ENCODE measurements at places on chromosomes 2 and 18.

- no peak for DNase-seq
Observed at GRCh38 chr2:191298306-191298705, 53.1 kb downstream of the MYO1B start.

DNA sequence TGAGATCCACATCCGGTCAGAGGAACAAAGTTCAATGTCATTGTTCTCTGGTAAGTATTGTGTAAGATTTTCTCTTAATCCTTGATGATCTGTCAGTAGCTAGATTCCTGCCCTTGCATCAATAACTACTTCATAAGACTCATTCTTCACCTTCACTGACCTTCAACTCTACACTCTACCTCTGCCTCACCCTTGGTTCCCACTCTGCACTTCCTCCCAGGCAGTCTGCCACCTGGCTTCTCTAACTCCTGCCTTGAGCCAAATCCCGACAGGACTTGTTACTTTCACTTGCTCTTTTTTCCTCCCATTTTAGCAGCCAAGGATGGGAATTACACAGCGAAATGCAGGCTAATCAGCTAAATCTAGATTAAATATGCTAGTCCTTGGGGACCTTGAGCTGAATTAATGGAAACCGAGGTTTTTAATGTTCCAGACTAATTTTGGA, 190.7 kb downstream of the DLGAP1 start:
- DNase-seq, result no peak

- no peak for DNase-seq
Observed at GRCh38 chr2:232890896-232891601, 21.0 kb downstream of the SNORC start.

DNA sequence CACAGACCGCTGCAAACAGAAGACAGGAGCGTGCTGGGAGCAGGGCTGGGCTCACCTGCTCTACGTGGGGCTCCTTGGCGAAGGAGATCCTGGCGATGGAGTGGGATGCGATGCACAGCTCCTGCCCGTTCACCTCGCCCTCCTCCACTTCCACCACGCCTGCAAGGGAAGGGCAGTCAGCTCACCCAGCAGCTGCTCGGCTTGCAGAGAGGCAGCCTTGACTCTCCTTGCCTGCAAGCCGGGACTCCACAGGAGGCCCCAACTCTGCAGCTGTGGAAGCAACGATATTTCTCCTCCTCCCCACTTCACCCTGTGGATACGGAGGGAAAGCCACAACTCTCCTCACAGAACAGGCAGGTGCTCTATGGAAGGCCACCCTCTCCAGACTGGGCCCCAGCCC, 35.1 kb downstream of the THAP4 start:
- DNase-seq, result no peak

- DNase-seq, result no peak
Observed at GRCh38 chr2:42493468-42494354, at the start of gene KCNG3. Gene KCNG3 (minus strand): TSS chr2:42493982. CDS start chr2:42493501, 481 bp downstream.

- DNase-seq, result no peak
Observed at GRCh38 chr18:54206447-54206846, 18.0 kb downstream of the MBD2 start.

DNA sequence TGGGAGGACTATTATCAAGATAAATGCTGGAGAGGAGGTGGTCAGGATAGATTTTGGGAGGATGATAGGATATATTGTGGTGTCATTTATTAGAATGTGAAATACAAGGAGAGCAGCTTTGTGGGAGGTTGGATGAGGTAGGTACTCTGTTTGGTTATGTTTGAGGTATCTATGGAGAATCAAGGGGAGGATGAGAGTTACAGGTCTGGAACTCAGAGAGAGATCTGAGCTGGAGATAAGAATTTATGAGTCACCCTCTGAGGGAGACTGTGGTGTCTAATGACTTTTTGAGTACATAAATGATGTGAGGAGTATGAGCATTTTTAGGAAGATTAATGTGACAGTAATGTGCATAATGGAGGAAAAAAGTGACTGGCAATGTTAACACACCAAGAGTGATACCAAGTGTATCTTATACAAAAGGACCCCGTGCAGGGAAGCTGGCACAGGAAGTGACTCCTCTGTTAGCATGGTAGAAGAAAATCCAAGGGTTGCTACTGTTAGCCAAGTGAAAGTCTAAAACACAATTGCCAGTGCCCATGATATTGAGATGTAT, 48.2 kb downstream of the CRIM1 start:
- peak; percentile 81 for DNase-seq

DNA sequence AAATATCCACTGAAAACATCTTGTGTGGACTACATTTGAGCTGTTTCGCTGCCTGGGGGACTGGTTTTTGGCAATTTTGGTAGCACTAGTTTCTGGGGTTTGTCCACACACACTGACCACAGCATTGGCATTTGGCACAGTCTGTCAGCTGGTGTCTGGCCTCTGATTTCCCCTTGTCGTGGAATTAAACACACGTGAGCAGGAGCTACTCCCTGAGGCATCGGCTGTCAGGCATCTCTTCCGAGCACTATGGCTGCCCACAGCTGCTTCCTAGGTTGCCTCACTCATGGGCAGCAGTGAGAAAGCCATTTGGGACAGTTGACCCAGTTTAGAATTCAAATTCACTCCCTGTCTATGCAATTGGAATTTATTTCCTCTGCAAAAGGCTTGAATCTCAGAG, 46.8 kb upstream of the FZD5 start:
- DNase-seq, result no peak

- DNase-seq, result no peak
Observed at GRCh38 chr2:110866045-110866444, 133.7 kb downstream of the ACOXL start.

DNA sequence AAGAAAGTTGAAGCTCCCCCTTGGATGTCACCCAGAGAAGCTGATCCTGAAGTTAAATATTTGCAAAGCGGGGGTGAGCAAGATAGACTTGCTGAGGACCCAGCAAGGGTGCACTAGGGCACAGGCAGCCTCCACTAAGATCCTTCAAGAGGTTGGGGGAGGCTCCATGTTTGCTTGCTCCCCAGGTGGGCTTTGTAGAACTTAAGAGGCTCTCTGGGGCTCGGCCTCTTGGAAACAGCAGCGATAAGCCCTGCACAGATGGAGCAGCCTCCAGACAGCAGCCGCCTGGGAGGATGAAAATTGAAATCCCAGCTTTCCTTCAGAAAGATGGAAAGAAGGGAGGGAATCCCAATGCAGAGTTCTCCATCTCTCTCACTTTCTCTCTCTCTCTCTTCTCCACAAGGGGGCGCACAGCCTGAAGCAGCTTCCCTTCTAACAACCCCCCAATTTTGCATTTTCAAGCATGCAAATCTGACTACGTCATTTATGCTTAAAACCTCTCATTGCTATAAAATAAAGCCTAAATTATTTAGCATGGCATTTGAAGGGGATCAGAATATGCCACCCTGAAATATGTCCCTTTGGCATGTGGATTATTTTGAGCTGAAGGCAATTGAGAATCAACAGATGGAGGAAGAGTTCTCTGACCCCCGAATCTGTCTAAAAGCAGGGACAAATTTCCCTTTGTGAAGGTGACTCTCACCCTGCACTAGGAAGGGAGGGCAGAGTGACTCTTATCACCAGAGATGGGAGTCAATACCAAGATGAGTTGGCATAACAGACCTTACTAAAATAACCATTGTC, 185.7 kb upstream of the KLHL29 start:
- DNase-seq, result no peak

DNA sequence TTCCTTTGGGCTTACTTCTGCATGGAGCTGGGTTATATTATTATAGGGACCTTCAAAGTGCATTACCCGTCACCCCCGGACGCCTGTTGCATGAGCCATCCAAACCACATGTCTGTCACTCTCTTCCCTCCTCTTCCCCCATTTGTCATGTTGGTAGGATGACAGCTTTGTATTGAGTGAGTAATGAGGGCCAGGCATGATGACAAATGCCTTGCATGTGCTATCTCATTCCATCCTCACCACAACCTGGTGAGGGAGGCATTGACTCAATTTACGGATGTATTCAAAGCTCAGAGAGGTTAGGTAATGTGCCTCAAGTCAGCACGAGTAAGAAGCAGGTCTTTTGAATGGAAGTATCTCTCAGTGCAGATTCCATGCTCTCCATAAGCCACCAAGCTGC, 510.5 kb upstream of the TNP1 start:
- peak; percentile 83 for DNase-seq

DNA sequence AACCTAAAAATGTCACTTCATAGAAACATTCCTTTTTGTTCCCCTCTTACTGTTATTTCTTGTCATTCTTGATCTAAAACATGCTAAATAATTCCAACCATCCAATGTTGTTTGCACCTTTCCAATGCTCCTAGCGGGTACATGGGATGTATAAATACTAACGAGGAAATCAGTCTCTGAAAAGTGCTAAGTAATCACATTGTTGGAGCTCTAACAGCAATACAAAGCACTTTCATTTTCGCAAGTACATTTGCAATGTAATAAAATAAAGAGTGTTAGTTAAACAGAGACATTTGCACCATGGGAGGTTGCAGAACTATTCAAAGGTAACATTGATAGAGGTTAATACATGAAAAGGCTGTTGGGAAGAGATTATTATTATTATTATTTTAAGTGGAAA, 286.2 kb upstream of the ACVR2A start:
- DNase-seq, result no peak

DNA sequence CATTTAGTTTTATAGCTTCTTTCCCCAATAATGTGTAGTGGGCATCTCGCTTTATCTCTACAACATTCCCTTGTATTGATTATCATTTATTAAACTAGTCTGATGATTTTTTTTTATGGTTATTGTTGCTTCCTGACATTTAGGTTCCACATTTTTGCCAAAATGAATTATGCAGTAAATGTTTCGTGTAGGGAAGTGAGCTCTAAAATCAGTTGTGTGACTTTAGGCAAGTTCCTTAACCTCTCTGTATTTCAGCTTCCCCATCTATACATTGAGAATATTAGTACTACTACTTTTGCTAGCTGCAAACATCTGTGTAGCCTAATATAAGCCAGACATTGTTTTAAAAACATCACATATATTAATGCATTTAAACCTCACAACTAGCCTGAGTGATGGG, 22.9 kb downstream of the SOCS6 start:
- no peak for DNase-seq

DNA sequence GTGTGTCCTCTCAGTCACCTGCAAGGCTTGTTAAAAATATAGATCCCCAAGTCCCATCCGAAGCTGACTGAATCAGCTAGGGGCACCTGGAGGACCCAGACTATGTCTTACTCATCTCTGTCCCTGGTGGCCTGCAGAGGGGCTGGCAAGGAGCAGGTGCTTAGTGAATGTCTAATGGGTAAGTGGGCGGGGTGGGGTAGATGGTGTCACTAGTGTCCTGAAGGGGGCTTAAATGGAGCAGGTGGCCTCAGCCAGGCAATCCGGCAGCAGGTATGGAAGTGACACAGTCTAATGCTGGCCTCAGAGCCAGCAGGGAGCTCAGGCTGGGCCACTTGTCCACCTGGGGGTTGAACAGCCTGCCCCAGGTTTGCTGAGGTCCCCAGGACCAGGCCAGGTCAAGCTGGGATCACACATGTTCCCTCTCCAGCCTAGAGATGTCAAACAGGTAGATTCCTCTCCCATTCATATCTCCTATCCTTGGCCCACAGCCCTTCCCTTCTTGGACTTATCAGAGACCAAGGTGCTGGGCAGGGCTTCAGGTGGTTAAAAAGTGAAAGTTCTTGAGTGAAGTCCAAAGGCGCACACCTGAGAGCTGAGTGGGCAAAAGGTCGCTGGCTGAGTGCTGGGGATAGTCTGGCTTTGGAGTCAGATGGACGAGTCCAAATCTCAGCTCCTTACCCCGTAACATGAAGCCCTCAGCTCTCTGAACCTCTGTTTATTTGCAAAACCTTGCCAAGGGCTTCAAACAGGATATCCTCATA, 1.7 kb downstream of the STEAP3 start:
- no peak for DNase-seq

DNA sequence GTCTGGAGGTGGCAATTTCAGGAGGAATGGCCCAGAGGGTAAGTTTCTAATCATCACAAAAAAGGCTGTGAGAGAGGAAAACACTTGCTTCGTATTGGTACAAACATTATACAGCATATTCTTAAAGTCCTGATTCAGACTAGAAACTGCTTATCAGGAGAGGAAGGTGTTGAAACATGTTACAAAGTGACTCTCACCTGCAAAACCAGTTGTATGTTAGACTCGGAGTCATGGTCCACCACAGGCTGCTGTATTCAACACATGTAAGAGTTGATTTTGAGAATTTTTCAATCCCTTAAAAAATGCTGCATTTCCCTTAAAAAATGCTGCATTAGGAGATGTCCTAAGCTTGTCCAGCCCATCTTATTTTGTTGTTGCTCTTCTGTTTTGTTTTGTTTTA, 61.5 kb downstream of the MBP start:
- no peak for DNase-seq

- DNase-seq, result no peak
Observed at GRCh38 chr2:9378433-9379390, 44.6 kb downstream of the ITGB1BP1 start.

DNA sequence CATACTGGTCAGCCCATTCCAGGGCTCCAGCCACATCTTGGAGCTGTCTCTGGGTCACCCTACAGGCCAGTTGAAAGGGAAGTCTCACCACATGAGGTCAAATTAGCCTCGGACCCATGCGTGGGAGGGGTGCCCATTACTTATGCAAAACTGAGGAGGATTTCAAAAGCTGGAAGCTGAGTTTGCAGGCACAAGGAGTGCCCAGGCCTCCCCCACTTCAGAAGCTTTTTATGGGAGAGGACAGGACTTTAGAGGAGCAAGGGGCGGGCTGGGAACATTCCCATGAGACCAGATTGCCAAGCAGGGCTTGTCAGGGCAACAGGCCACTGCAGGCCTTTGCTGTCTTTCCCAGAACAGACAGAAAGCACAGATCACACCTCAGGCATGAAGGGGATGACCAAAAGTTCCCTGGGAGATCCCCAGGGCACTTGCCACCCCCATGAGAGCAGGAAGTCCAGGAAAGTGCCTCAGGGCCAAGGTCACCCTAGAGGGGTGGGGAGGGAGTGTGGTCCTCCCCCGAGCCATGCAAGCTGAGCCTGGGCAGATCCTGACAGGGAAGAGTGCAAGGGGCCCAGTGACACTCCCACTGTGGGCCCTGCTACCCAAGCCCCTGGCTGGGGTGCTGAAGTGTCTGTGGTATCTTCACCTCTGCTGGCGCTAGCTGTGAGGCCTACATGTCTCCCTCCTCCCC, 267.7 kb downstream of the BCL11A start:
- no peak for DNase-seq
